ENCODE measurements at places on chromosomes 13 and 19.

- DNase-seq: no peak
Observed at GRCh38 chr19:3893509-3894179, 13.2 kb downstream of the ATCAY start.

DNA sequence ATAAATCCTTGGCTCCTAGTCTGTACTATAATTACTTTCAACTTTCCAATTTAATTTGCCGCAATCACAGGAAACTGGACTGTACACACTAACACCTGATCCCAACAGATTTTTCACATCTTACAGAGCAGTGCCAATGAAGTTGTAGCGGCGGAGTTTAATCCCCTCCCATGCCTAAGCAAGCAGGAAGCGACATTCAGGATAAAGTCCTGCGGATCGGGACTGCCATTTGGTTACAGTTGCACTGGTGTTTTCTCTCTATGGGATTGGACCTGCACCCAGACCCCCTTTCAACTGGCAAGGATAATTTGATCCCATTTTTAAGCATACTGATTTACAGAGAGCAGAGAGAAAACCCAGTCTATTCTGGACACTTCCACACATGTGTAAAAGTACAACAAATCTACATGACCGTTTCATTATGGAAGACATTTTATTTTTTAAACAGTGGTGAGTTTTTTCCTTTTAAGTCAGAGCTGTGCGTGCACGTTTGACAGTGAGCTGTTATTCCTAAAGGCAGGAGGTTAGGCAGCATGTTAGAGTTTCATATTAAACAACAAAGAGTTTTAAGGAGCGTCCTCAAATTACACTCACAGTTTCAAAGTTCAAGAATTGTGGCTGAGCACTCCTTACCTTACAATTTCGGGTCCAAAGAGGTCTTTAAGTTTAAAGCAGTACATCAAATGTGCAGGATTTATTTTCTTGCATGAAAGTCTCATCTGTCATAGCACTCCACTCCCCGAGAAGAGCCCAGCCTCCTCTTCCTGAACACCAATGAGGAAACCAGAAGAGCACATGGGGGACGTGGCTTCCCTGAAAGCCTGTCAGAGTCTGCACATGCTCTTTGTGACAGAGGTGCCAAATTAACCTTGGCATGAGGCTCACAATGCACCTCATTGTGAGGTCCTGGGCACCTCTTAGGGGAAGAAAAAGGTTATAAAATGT lies 141.6 kb upstream of the RFC3 start:
- no peak for DNase-seq

DNA sequence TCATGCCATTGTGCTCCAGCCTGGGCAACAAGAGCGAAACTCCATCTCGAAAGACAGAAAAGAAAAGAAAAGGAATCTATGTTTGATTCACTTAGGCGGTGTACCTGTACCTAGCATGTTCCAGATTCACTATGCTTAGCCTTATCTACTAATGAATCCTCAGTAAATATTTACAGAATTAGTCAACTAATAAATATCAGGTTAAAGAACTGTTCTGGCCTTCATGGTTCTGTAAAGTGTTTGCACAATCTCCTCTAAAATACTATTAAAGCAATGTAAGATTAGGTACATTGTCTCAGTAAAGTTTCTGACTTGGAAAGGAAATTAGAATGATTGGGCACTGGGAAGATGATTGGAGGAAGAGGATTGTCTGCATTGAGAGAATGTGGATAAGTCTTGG lies 2770.4 kb downstream of the PCDH9 start:
- no peak for DNase-seq

DNA sequence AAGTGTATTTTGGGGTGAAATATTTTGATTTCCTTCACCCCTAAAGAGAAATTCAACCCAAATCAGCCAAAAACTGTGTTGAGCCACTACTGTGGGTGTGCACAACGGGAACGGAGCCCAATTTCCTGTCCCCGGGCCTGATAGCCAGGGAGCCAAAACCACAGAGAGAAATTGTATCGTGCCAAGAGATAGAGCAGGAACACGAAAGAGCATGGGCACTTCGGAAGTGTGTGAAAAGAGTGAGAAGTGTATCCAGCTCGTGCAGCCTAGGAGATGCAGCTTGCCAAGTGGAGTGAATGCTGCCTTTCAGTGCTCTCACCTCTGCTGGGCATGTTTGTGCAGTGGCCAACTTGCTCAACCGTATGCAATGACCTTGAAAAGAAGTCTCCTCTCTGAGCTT lies 19.4 kb upstream of the PLEKHF1 start:
- no peak for DNase-seq

GRCh38 chr19:37933937-37934358 lies 26.9 kb downstream of the SIPA1L3 start:
- no peak for DNase-seq

GRCh38 chr19:45079063-45079910 lies at the start of gene GEMIN7:
Gene GEMIN7, plus strand, starts transcription at chr19:45079260. Its CDS starts 10,855 bp downstream, at chr19:45090115.
- DNase-seq: peak; percentile 93

DNA sequence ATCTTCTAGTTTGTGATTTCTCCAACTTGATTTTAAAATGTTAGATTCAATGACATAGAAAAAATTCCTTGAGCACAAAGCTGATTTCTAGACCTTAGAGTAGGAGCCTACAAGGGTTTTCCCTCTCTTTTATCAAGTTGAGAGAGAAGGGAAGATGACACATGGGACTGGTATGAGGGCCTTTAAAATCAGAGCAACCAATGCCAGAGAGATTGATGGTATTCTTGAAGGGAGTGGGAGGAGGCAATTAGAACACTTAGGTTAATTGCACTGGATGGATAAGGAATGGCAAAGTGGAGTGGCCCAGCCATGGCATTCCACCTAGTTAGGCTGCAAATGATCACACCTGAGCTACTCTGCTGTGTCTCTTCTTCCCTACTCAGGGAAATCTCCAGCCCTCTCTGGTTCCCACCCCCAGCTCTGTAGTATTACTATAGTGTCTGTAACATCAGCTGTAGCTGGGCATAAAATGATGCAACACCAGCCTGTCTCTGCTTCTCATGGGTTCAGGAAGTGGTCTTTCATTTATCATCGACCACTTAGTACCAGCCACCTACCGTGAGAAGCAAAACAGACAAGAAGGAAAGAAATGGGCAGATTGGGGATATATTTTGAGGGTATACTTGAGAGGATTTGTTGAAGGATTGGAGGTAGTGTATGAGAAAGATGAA lies 333.6 kb downstream of the DLEU7 start:
- no peak for DNase-seq

Measured in activated T-cell treated with anti-CD3 and anti-CD28 coated beads, Interleukin-2, amount 50 U/mL, for 24 hours (primary cell).